ENCODE measurements at places on chromosomes 4 and X.

- no peak for DNase-seq
Observed at GRCh38 chr4:69095301-69095731, 958 bp upstream of the UGT2B7 start.

- no peak for DNase-seq
Observed at GRCh38 chrX:124085063-124085462, 123.6 kb downstream of the STAG2 start.

GRCh38 chrX:121195719-121196118 is 148.3 kb downstream of the GLUD2 start:
- DNase-seq: no peak

DNA sequence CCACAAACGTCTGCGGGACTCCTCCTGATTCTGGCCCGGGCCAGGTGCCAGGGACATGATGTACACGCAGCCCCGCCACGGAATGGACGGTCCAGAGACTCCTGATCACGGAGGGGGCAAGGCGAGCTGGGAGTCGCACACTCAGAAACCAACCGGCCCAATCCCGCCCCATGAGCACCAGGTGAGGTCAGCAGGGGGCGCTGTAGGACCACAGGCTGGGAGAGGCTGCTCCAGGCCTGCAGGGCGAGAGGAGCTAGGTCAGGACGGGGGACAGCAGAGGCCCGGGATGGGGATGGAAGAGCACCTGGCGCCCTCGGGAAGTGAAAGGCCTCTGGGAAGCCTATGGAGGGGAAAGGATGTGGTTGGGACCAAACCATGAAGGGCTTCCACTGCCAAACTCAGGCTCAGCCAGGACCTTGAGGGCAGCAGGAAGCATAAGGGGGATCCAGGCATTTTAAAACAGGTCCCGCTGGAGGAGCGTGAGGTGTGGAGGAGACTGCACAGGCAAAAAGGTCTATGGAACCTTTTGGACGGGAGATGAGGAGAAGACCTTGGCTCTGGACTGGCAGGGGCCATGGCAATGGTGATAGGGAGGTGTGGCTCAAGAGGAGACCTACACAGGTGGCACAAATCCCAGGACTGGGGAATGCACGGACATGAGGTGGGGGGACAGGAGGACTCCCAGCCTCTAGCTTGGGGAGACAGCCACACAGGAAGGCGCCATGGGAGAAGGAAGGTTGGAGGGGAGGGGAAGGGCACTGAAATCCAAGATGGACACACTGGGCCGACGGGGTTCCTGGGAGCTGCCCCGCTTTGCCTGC is 79.2 kb downstream of the MTMR1 start:
- peak; percentile 71 for DNase-seq

GRCh38 chrX:135596495-135596894 is 76.0 kb downstream of the INTS6L start:
- no peak for DNase-seq

DNA sequence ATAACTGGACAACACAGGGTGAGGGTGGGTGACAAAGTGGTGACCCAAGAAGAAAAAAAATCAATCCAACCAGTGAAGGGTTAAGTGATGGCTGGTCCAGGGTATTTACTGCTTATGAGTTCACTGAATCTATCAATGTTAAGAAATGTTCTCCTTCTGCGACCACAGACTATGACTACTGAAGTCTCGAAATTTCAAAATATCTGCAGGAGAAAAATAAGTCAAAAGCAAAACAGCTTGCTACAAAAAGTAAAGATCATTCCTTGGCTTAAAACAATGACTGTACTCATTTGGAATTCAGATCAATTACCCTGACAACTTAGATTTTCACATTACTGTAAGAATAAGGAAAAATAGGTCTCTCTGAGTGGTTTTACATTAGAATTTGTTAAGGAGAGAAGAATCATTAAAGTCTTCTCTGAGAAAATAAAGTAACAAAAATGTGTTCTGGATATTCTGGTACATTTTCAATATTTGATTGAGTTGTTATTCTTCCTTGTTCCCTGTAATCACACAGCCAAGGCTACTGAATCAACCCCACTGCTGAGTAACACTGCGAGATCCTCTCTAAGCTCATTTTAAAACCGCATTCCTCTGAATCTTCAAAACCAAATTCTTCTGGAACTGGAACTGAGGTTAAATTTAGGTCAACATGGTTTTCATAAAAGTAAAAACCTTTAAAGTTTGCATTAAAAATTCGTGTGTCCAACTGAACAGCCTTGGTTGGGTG is 22.7 kb downstream of the SMPX start:
- no peak for DNase-seq

- DNase-seq: no peak
Observed at GRCh38 chr4:84855774-84856173, 110.7 kb downstream of the WDFY3 start.

DNA sequence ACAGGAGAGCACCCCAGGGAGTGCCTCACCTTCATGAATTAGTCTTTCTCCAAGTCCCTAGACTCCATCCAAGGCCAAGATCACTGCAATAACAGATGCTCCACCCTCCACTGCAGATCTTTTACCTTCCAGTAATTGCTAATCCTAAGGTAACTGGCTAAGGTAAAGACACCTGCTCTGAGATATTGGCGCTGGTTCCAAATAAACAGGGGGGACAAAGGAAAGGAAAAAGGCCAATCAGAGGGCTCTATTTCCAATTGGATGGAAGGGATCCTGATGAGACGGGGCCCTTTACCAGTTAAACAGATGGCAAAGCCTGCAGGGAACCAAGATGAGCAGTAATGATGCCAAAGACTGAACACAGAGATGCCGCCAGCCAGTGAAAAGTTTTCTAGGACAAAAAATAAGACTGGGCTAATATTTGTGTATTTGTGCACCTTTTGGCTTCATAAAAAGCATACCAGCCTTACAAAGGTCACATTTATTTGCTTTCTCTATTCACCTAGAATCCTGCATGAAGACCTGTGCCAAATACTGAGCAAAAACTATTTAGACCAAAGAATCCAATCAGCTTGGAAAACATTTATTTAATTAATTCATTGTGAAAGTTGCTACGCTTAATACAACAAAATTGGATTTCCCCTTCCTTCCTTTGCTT is 148.5 kb downstream of the PPP3CA start:
- peak; percentile 70 for DNase-seq

DNA sequence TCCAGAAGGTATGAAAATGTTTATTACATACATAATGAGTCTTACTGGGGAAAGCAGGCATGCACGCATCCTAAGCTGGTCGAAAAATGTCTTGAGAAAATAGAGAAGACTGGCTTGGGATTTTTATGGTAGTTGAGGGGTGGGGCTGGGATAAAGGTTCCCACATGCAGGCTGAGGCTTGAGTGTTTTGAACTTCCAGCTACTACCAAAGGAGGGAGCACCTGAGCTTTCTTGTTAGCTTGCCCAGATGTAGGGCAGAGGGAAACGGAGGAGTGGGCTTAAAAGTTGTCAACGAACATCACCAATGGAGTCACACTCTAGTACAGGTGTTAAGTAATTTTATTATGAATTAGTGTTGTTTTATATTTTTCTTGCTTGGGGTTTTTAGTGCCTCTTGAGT is 39.6 kb upstream of the SRPX start:
- DNase-seq: no peak

DNA sequence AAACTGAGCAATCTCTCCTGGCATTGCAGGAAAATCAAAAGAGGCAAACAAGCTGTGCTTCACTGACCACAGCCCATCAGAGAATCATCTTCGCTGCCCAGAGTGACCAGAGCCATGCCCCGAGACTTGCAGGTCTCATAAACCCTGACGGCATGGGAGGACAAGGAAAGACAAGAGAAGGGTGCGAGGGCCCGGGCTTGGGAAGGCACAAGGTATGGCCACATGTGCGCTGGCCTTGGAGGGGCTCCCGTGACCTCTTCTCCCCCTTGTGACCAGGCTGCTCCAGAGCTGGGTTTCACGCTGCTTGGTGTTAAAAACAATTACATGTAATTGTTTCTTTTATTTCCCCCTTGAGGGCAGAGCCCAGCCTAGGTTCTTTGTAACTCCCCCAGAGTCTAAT is 20.8 kb downstream of the DCTD start:
- no peak for DNase-seq

- DNase-seq: no peak
Observed at GRCh38 chr4:80911458-80911857, 119.0 kb upstream of the BMP3 start.

DNA sequence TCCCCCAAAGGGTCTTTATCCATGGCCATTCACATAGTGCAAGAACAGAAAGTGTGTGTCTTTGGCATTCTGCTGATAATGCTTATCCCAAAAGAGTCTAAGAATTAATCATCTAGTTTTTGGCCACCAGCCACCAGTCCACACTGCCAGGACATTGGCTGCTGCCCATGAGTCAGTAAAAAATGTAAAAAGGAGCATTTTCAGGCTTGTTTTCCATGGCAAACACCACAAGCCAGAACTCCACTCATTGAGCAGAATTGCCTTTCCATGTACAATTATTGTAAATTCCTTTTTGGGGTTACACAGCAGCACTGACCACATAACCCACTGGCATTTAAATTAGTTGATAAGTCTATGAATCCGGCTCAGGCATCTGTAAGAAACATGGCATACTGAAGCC is 89.2 kb upstream of the PRDX4 start:
- no peak for DNase-seq

GRCh38 chr4:17516980-17517379 is 2.0 kb downstream of the CLRN2 start:
- DNase-seq: no peak

DNA sequence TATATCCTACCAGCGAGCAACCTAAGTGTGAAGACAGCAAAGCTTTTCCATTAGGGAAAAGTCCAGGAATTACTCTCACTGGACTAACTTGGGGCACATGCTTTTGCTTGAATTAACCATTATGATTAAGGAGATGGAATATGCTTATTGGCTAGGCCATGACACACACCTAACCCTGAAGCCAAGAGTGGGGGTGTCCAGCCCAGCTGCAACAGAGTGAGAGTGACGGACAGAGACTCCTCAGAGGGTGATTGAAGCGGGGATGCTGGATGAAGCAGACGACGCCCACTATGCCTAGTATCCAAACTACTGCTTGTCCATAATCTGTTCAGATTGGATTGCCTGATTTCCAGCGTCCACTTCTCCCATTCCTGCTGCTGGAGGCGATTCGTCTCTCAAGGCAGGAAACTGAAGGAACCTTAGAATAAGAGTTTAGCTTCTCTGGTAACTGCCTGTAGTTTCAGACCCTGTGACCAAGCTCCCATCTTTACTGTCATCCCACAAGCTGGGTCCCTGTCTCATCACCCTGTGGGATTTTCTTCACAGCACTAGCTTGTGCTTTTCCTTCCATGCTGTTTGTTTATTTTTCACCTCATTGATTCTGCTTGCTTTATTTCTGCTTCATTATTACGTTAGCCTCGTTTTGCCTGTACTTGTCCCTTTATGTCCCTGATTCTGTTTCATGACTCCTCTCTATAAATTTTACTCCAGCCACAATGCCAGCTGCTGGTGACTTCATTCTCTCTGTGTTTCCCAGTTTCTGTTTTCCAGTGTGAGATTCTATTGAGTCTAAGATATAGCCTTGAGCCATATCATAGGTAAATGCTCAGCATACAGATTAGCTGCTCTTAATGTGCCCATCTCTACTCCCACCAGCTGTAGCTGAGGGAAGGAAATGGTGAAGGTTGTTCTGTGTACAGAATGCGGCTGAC is 19.0 kb downstream of the FAM47E start:
- no peak for DNase-seq

- DNase-seq: no peak
Observed at GRCh38 chr4:26275281-26275680, 45.5 kb upstream of the RBPJ start.

DNA sequence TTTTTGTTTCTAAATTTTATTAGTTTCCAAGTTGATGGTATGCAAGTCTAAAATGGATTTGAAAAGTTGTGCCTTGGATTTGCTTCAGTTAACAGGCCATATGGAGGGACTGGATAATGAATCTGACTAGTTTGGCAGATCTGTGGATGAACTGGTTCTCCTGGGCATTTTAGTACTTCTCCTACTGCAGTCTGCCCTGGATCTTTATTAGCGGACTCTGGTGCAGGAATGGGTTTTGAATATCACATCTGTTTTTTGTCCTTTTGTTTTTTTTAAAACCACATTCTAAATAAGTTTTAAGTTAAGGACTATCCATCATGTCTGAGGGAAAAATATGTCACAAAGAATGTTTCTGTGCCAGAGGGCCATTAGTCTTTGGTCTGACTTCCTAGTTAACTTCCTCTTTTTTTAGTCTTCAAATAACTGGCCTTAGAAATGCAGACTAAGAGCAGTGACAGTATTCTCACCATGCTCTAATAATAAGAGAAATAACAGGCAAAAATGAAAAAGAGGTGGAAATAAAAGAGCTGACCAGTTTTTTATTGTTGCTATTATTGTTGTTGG is 13.9 kb upstream of the DCK start:
- DNase-seq: no peak

GRCh38 chr4:87912164-87913004 is 63.1 kb upstream of the SPP1 start:
- DNase-seq: no peak

DNA sequence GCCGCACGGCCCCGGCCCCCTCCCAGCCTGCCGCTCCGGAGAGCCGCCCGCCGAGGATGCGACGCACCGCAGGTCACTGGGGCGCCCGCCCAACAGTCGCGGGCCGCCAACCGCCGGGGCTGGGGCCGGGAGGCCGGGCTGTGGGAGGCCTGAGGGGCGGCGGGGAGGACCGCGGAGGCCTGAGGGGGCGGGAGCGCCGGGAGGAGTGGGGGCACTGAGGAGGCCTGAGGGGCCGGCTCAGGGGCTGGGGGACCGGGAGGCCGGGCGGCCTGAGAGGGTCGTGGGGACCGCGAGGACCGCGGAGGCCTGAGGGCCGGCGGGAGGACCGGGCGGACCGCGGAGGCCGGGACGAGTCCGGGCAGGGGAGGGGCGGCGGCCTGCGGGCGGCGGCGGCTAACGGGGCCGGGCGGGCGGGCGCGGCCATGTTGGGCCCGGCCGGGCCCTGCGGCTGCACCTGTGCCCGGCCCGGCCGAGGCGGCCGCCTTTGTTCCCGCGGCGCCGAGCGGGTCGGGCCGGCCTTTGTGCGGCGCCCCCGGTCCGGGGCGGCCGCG is 353 bp downstream of the NSD2 start:
- DNase-seq: no peak

GRCh38 chrX:9279234-9279544 is 185.7 kb upstream of the TBL1X start:
- no peak for DNase-seq

DNA sequence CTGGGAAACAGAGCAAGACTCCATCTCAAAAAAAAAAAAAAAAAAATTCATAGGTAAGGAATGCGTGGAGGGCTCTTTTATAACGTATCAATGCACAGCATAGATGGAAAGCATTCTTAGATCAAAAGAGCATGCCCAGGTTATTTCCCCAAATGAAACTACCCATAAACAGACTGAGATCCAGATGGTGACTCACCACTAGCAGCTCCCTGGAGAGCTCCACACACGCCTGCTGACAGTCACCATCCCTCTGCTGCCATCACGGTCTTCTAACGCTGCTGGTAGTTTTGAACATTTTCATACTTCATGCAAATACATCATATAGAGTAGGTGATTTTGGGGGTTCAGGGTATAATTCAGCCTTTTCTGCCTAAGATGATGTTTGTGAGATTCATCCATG is 136.9 kb downstream of the ASMT start:
- no peak for DNase-seq

DNA sequence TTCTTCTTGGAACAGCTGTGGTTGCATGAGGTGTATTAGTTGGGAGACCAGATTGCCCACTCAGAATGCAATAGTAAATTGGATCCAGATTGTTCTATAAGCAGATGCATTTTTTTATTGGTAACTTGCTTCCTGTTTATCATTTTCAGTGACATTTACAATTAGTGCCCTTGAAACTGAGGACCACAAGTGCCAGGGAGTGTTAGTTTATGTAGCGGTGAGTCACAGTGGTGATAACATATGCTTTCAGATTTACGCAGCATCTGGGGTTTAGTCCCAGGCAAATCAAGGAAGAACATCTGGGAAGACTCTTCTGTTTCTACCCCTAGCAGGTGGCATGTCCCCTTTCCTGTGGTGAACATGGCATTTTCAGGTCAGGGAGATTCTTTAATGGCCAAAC is 24.1 kb downstream of the FRMPD4 start:
- DNase-seq: no peak

Data from NCI-H1105 (cell line).